ENCODE measurements at places on chromosomes 12 and 14.

DNA sequence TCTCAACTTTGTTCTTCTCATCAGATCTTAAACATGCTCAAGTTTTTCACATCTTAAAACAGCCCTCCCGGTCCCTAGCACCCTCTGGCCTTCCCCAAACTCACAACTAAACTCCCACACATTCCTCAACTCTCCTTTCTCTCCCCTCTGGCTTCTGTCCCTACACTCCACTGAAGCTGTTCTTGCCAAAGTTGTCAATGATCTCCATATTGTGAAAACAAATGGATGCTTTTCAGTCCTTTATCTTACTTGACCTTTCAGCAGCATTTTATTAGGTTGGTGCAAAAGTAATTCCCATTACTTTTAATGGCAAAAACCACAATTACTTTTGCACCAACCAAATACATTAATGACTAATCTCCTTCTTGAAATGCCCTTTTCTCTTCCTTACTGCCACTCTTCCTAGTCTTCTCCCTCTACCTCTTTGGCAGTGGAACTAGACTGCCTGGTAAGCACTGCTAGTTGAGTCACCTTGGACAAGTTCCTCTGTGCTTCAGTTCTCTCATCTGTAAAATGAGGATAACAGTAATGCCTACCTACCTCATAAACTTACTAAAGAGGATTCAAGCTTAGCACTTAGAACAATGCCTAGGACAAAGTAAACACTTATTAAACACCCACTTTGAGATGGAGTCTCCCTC lies 16.0 kb downstream of the CERS5 start:
- no peak for DNase-seq

DNA sequence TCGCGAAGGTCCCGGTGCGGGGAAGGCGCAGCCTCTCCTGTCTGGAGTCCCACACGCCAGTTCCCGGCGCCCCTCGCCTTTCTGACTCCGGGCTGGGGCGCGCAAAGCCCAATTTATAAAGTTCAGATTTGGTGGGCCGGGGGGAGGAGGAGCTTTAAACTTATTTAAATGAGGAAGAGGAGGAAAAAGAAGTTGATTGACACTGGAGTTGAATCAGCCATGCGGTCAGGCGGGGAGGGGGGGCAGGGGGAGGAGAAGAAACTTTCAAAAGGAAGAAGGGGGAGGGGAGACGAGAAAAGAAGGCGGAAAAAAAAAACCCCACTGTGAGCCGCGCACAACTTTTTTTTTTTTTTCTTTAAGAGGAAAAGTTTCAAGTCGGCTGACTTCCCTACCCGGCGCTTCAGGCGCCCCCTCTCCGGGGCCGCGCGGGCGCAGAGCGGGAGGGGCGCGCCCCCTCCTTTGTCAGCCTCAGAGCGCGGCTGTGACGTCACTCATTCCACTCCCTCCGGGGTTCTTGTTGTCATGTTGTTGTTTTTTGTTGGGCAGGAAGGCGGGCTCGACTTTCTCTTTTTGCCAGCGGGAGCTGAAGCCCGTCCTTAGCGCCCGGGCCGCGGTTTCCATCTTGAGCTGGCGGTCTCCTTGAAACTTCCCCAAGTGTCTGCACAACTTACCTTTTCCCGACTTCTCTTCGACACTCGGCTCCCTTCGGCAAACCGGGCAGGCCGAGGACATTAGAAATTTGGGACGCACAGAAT lies at the start of gene ZFP36L1:
TSS of gene ZFP36L1 (minus strand) at position 89 of the 755 bp plus-strand sequence. CDS start 129 bp downstream, outside the sequence.
- DNase-seq = no peak

GRCh38 chr14:50265029-50265428 lies 33.7 kb upstream of the SOS2 start:
- DNase-seq = no peak

- peak; percentile 77 for DNase-seq
Measured at GRCh38 chr12:47844264-47845019, 24.7 kb upstream of the HDAC7 start.

GRCh38 chr12:50482571-50482970 lies 22.2 kb upstream of the DIP2B start:
- DNase-seq = no peak

GRCh38 chr14:59435987-59436386 lies 29.2 kb downstream of the GPR135 start:
- no peak for DNase-seq

- no peak for DNase-seq
Measured at GRCh38 chr12:101733166-101733565, 6.1 kb downstream of the SYCP3 start.

- no peak for DNase-seq
Measured at GRCh38 chr12:104809251-104809650, 148.8 kb downstream of the SLC41A2 start.

DNA sequence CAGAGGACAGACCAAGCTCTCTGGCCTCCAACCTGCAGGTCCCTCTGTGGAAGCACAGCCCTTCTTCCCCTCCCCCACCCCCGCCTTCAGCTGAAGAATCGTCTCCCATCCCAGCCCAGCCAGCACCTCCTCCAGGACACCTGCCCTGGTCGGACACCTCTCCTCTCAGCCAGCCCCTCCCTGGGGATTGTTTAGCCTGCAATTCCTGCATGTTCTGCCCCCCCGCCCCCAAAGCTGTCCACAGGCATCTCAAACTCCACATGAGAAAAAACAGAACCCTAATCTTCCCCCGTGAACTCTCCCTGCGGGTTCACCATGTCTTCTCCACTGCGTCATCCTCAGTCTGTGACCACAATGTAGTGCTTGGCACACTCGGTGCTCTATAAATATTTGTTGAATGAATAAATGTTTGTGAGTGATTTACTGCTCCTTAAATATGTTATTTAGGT lies 24.1 kb downstream of the PRIMA1 start:
- no peak for DNase-seq

DNA sequence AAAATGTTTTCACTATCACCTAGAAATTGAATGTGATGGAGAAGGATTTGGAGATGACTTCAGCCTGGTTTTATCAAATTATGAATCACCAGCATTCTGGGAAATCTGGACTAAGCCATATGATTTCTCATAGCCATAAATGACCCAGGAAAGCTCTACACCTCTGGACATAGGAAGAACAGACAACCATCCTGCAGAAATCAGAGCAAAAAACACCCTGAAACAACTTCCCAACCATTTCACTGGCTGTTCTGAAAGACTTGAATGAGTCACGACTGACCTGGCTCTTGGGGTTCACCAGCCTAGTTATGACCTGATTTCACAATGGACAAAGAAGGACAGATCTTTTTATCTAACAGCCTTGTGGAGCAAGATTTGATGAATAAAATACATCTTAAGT lies 123.8 kb downstream of the KCNH5 start:
- no peak for DNase-seq

DNA sequence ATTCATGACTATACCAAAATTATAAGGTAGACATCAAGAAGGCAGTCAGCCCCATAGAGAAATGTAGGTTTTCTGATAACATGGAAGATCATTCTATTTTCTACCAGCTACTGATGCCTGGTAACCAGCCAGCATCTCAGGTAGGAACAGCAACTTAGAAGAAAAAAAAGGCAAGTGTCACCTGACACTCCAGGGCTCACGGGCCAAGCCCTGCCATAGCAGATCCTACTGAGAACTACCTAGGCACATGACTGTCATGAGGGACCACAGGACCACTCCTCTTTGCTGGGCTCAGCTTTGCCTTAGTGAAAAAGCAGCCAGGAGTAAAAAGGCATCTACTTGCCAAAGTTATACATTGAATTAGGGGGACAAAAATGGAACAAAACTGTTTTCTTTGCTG lies 33.4 kb downstream of the CORO1C start:
- peak; percentile 34 for DNase-seq

- no peak for DNase-seq
Measured at GRCh38 chr12:29546000-29546399, 48.5 kb upstream of the OVCH1 start.

- no peak for DNase-seq
Measured at GRCh38 chr14:21987937-21988336, 314.3 kb upstream of the OR4E1 start.

- no peak for DNase-seq
Measured at GRCh38 chr12:93793007-93793406, 115.8 kb downstream of the CRADD start.

- no peak for DNase-seq
Measured at GRCh38 chr12:75996861-75997447, 34.6 kb downstream of the PHLDA1 start.

- no peak for DNase-seq
Measured at GRCh38 chr12:126960709-126961108, 1306.3 kb upstream of the TMEM132C start.

Measured in NCI-H187 treated with DMSO at 0.1 percent for 48 hours (cell line).